Stimulated activated CD8-positive, alpha-beta memory T cell treated with anti-CD3 and anti-CD28 coated beads, Interleukin-4, amount 100 ng/mL, for 4 hours (primary cell): ENCODE measurements at places on chromosomes 3 and 15.

GRCh38 chr3:196219194-196219969, 3.0 kb downstream of the SLC51A start:
- DNase-seq: peak; percentile 18

GRCh38 chr15:85906640-85907039, 111.9 kb upstream of the KLHL25 start:
- no peak for DNase-seq

DNA sequence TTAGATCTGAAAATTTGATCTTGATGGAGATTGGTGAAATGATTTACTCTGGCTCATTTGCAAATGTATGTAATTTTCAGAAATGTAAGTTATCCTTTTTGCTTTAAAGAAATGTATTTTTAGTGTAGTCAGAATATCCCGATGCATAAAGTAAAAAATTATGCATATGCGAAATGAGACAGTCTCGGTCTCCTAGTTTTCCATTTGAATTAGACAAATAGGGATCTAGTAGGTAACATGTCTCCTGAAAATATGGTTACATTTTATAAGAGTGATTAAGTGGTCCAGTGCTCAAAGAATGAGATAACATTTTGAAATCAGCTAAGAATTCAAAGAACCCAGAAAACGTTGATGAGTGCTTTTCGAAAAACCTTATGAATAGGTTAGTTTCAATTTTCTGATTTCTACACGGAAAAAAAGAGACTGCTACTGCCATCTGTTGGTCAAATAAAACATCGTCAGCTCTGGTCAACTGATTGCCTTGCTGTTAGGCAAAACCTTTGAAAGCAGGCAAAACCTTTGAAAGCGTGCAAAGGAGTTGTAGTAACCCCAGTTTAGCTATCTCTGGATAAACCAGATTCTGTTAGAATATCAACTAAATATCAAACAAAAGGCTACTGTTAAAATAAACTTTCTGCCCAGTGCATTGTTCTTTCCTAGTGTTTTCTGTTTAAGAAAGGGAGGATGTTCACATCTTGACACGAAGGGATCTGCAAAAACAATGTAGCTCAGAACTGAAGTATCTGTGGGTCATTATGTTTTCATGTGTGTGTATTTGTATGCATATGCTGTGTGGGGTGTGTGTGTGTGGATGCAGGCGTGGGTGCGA, 59.3 kb upstream of the CHMP2B start:
- no peak for DNase-seq

DNA sequence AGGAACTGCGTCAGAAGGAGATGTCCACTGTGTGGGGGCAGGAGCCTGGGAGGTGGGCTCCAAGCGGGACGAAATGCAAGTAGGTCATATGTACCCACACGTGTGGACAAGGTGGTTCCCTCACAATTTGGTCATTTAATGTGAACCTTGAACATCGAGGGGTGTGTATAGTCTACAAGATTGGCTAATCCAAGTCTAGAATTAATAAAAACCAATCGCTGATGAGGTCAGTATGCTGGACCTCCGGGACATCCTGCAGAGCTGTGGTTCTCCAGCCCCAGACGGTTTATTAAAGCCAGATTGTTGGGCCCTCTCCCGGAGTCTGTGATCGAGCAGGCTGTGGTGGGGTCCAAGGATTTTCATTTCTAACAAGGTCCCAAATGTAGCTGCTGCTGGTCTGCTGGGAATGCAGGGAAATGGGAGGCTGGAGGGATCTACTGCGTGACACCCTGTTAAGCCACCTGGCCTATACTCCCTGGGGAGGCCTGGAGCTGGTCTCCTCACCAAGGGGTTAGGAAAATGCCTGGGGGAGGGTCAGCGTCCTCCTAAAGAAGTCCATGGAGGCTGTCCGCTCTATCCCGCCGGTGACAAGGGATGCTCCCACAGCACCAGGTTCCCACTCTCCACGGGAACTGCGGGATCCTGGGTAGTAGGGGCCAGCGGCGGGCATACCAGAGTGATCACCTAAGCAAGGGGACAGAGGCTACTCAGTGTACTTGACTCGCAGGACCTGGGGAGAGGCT, 25.1 kb downstream of the PCSK6 start:
- DNase-seq: no peak

DNA sequence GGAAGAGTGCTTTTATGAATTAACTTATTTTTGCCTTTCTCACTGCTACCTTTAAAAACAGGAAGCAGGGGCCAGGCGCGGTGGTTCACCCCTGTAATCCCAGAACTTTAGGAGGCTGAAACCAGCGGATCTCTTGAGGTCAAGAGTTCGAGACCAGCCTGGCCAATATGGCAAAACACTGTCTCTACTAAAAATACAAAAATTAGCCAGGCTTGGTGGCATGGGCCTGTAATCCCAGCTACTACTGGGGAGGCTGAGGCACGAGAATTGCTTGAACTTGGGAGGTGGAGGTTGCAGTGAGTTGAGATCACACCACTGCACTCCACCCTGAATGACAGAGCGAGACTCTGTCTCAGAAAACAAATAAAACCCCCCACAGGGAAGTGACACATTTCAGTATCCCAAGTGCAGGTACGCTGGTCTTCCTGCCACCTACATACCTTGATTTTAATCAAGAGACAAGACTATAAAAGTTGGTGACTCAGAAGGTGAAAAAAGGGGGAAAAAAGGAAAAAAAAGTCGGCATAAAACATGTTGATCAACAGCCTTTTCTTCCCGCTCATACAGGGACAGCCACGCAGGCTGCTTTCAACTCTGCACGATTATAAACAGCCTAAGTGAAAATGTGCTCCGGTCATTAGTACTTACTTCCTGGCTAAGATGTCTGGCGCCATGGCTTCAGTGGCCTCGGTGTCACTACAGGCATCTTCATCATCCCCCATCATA, 18.8 kb downstream of the PPP1R2 start:
- DNase-seq: no peak

- DNase-seq: no peak
Observed at GRCh38 chr3:16449369-16449768, 64.1 kb downstream of the RFTN1 start.

DNA sequence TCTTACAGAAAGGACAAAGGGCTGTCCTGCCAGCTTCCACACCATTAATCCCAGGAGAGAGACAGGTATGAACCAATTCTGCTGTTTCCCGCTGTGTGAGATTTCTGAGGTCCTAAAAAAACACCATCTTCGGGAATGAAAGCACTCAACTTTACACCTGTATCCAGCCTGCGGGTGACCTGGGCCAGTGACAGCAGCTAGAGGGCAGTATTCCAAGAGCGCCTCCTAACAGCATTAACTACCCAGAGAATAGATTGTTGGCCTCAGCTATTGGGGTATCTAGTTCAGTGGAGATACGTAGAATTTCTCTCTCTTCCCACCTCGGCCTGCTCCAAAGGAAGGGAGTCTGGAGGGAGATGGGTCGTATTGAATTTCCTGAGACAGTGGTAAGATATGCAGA, 55.1 kb downstream of the WDR76 start:
- DNase-seq: no peak

DNA sequence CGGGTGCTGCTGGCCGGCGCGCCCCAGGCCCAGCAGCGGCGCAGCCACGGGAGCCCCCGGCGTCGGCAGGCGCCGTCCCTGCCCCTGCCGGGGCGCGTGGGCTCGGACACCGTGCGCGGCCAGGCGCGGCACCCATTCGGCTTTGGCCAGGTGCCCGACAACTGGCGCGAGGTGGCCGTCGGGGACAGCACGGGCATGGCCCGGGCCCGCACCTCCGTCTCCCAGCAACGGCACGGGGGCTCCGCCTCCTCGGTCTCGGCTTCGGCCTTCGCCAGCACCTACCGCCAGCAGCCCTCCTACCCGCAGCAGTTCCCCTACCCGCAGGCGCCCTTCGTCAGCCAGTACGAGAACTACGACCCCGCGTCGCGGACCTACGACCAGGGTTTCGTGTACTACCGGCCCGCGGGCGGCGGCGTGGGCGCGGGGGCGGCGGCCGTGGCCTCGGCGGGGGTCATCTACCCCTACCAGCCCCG, 777 bp downstream of the LOXL1 start:
- DNase-seq: no peak

DNA sequence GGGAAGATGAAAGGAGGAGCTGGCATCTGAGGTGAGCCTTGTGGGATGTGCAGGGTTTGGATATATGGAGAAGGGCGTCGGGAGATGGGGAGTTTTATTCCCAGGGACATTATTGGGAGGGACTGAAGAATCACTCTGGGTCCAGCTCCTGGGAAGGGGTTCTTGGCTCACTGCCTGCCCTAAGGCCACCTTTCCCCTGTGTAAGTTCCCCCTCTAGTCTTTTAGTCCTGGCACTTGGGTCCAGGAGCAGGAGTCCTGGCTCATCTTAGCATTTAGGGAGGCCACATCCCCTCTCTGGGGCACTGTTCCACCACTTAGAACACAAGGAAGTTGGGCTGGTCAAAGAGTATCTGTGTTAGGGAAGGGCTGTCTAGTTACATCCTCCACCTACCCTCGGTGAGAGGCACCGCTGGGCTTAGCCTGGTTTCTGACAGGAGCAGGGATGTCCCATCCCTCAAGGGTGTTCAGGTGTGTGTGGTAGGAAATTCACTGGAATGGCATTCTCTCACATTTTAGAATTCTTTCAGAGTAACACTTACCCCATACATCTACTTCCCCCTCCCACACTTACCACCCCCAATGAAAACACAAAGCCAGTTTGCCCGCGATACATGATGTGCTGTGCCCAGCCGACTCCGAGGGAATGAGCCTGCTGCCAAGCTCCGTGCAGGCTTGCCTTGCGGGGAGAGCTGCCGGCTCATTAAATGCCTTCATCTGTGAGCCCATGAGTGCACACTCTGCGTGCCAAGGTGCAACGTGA, 86.7 kb downstream of the FAM43A start:
- no peak for DNase-seq

DNA sequence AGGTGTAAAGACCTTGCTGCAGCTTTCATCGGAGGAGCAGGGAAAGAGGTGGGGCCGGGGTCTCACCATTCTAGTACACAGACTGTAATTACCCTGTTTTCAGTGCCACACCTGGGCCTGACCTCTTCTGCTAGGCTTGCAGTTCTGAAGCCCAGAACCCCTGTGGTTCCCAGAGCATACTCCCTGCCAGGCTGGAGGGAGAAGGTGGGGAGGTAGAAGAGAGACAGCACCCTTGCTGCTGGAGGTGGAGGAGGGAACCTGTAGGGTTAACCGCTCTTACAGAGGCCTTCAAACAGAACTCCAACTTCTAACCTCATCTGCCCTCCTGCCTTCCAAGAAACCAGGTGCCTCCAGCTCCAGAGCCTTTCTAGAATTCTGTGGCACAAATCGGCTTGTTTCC, 27.0 kb downstream of the PCOLCE2 start:
- no peak for DNase-seq
